ENCODE measurements at places on chromosomes 6 and 20.

DNA sequence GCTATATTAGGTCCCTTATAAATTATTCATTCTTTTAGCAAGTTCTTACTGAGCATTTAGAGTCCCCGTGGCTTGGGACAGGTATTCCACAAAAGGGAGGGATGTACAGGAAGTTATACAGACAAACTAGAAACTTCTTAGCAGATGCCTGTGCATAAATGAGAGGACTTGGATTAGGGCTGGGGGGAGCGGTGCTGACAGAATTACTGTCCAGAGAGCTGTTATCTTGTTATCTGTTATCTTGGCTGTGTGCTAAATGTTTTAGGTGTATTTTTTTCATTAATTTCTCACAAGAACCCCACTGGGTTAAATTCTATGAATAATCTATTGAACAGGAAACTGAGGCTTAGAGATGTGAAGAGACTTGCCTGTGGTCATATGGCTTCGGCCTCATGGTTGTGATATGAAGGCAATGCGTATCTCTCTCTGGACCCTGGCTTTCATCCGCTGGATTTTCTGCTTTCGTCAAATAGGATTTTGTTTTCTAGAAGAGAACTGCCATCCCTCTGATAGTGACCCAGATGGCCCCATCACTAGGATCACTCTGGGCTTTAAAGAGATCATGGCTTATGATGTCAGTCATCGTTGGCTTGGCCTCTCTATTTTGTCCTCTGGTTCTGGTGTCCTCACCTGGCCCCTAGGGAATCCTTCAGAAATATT lies 32.3 kb upstream of the RREB1 start:
- no peak for DNase-seq

DNA sequence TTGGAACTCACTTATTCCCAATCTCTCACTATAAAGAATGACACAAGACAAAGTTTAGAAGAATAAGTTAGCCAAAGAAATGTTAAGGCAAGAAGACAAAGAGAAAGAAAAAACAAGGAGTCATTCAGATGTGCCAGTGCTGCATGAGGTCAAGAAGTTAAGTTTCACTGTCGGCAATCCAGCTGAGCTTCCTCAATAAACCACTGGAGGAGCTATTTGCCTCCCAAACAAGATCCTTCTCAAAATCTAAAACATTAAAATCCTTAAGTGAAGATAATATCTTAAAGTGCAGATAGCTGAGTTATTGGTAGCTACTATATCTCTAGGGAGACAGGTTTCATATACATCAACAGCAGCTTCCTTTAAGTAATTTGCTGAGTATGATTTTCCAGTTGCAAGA lies 512.3 kb downstream of the HDGFL1 start:
- no peak for DNase-seq

GRCh38 chr6:20013066-20013861 lies 176.1 kb downstream of the ID4 start:
- DNase-seq: no peak

DNA sequence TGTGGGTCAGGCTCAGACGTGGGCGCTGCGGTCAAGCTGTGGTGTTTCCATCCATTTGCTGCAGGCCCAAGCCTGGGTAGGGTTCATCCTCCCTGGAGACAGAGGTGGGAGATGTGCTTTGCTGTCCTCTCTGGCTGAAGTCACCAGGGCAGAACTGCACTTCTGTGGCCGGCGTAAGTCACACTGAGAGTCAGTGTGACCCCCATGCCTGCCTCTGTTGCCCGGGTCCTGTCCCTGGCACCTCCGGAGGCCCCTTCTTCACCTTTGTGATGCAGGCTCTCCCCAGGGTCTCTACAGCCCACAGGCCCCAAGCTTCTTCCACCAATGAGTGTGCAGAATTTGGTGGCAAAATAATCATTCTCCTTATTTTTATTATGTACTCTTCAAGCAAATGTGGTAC lies 53.8 kb upstream of the DACT2 start:
- no peak for DNase-seq

GRCh38 chr20:48444249-48444648 lies 383.6 kb downstream of the PREX1 start:
- no peak for DNase-seq

- DNase-seq: no peak
Observed at GRCh38 chr6:148768646-148769270, 21.9 kb downstream of the UST start.

All from NCI-H1105 treated with DMSO at 0.1 percent for 48 hours (cell line).